T-helper 2 cell (primary cell): ENCODE measurements at places on chromosomes 11 and 22.

DNA sequence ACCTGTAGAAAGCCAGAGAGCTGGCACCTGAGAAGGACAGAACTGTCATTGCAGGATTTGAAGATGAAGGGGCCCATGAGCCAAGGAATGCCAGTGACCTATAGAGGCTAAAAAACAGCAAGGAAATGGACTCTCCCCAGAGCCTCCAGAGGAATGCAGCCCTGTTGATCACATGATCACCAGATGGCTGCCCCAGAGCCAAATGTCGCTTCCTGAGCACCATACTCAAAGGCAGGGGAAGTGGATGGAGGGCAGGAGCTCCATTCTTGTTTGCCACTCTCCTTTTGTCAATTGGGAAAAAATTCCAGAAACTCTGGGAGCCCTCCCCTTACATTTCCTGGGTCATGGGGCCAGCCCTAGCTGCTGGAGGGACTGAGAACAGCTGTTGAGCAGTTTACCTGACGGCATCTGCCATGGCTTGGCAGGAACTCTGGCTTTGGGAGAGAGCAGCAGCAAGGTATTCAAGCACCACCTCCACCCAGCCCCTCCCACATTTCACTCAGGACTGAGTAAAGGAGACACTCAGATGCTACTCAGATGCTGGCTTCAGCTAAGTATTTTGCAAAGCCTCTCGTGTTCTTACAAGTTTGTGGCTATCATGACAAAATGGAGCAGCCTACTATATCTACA lies 46.9 kb downstream of the DKK3 start:
- no peak for DNase-seq

DNA sequence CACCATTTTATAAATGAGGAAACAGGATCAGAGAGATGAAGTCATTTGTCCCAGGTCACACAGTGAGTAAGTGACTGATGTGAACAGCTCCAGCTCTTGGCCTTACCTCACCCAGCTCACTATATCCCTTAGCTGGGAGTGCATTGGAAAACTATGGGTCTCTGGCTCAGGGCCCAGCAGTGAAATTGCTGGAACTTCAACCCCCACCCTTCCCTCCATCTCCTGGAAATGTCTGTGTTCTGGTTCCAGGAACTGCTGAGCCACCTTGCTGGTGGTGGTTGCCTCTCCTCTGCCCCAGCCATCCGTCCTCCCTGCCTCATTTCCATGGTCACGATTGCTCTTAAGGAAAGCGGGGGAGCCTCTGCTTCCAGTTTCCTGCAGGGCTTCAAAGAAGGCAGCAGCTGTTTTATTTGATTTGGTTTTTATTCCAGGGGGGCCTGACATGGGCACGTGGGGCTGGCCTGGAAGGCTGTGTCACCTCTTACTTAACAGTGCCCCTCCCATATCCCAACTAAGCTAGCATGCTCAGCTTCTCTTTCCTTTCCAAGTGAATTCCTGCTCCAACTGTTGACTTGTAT lies 46.2 kb upstream of the CSTF3 start:
- DNase-seq: no peak

- DNase-seq: no peak
These were observed 49.5 kb upstream of the B3GNT6 start for GRCh38 chr11:76984743-76985142.

DNA sequence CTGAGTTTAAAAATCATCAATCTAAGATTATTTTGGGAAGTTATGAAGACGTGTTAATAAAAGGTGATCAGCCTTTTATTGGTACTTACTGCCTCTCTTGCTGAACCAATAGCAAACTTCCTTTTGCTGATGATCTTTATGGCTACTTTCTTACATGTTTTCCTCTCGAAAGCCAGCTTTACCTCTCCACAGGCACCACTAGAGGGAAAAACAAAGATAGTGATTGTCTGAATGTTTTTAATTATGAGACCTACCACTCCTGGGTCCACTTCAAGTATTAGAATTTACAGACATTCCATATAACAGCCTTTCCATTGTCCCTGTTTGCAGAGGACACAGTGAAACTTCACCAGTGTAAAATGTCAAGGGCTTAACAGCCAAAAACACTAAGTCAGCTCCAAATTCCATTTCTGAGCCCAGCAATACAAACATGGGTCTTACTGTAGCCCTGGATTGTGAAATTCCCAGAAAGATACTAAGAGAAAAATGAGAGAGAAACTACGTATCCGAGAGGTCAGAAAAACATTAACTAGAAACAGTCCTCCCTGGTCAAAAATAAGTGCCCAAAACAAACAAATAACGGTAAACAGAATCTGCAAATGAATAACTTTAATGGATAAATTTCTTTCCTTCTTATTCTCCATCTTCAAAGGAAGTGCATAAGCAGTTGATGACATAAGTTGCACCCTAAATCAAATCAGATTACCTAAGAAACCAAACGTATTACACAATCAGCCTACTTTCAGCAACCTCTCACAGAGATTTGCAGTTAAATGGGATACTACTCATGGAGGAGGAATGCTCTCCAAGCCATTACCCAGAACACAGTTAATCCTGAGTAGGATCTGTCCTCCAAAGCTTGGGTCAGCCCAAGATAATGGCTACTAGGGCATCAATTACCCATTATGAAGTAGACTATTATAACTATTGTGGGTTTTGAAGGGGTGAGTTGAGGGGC lies 29.5 kb downstream of the CHEK2 start:
- no peak for DNase-seq

DNA sequence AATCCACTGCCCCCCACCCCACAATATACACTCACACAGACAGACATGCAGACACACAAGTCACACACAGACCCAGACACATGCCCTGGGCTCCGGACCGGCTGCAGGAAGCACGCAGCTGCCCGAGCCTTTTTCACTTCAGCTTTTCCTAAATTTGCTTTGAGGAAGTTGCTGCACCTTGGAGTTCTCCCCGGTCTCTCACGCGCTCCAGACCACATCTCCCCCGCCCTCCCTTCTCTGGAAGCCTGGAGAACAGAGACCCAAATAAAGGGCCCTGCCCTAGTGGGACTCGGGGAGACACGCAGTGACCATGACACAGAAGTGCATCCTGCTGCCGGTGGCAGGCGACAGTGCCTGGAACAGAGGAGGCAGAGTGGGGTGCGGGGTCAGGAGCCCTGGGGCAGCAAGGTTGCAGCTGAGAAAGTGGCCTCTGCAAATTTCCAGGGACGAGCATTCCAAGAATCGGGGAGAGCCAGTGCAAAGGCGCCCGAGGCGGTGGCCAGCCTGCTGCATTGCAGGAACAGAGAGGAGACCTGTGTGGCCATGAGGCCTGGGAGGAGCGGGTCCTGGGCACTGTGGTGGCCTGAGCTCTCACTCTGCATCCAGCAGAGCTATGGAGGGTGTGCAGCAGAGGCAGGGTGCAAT lies 19.1 kb downstream of the RPL3 start:
- no peak for DNase-seq

DNA sequence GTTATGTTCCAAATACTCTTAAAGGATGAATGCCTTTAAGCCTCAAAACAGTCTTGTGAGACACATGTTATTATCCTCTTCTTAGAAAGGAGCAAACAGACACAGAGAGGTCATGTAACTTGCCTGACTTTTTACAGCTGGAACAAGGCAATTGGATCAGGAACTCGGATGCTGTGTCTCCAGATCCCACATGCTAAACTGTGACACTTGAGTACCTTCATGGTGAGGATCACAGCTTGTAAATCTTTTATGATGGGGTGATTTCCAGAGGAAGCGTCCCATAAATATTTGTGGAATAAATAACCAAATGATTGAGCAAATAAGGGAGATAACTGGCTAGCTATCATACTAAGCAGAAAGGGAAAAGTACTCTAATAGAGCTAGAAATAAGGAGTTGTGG lies 171.2 kb downstream of the C11orf91 start:
- no peak for DNase-seq

GRCh38 chr22:33126881-33127280 lies 68.7 kb upstream of the SYN3 start:
- DNase-seq: no peak

GRCh38 chr11:34616830-34617504 lies 3.9 kb upstream of the EHF start:
- no peak for DNase-seq

- DNase-seq: no peak
These were observed 4.7 kb downstream of the OLFML1 start for GRCh38 chr11:7490054-7490453.
